ENCODE measurements at places on chromosomes 16 and 17. TPM values are rescaled to one million over a fixed set of nuclear protein-coding genes. Genes with fewer than 3 reads are reported as not detected.

TLCD3B gene
- 6.0 TPM for total RNA-seq

HSD3B7 gene
- total RNA-seq: 7.5 TPM

TSPAN10 gene
- total RNA-seq: 0.43 TPM

CA5A gene
- total RNA-seq: not detected

TRPV2 gene
- 131 TPM for total RNA-seq

ZG16 gene
- total RNA-seq: not detected

VASN gene
- total RNA-seq: 0.08 TPM

DRC3 gene
- not detected for total RNA-seq

CA7 gene
- total RNA-seq: 0.13 TPM

PABPN1L gene
- total RNA-seq: not detected
